ENCODE measurements at places on chromosomes 3 and 15. TPM values are rescaled to one million over a fixed set of nuclear protein-coding genes. Genes with fewer than 3 reads are reported as not detected.
A peak's percentile ranks its signal among the peaks of the same experiment; 100 is the strongest.

DNA sequence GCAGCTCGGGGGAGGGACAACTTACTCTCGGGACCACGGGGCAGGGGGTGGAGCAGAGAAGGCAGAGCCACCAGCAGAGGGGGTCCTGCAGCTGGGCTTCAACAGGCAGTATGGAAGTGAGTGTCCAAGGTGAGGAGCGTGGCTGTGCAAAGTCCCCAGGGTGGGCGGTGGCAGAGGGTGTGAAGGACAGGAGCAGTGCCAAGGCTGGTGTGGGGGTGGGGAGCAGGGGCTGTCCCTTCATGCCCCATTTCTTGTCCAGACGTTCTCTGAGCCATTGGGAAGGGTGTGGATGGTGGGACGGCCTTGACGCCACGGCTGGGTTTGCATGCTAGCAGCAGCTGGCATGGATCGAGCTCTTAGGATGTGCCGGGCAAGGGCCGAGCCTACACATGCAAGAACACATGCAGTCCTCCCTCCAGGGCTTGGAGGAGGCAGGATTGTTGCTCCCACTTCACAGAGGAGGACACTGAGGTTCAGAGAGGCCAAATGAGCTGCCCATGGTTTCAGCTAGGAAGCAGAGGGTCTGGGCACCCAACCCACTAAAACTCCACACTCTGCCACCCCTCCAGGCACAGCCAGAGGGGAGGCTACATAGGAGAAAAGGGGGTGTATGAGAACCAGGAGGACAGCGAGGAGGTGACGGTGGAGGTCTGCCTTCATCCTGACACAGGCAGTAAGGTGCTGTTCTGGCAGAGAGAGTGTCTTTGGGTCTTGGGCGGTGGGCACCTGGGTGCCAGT, 93.6 kb downstream of the TBC1D2B start:
- no peak overlapping the region for H3K4me3 ChIP-seq
- peak; percentile 62 for DNase-seq
- H3K36me3 ChIP-seq: no peaks in the 10 kb centered on the region
- H3K27me3 ChIP-seq: no peaks in the 10 kb centered on the region
- peaks cover 7% of the 10 kb centered on the region for H3K4me1 ChIP-seq
- no peak overlapping the region for H3K27ac ChIP-seq

GRCh38 chr3:111412656-111413055, 129.3 kb upstream of the CD96 start:
- no peak overlapping the region for H3K4me3 ChIP-seq
- H3K4me1 ChIP-seq: no peaks in the 10 kb centered on the region
- no peak for DNase-seq
- H3K27ac ChIP-seq: no peak overlapping the region
- H3K27me3 ChIP-seq: no peaks in the 10 kb centered on the region
- no peaks in the 10 kb centered on the region for H3K36me3 ChIP-seq

- H3K4me3 ChIP-seq: no peak overlapping the region
- no peaks in the 10 kb centered on the region for H3K27me3 ChIP-seq
- DNase-seq: no peak
Observed at GRCh38 chr3:42473083-42473932, 29.1 kb upstream of the VIPR1 start.

GRCh38 chr15:89127054-89127702, 38.9 kb downstream of the ABHD2 start:
- no peaks in the 10 kb centered on the region for H3K27me3 ChIP-seq
- DNase-seq: no peak
- H3K27ac ChIP-seq: no peak overlapping the region
- peaks cover 23% of the 10 kb centered on the region for H3K4me1 ChIP-seq

FSTL1 gene
- polyA plus RNA-seq: 24.6 TPM

IQCH gene
- polyA plus RNA-seq: 2.3 TPM

EXOSC7 gene
- polyA plus RNA-seq: 40.3 TPM

WWTR1 gene
- polyA plus RNA-seq: 7.9 TPM

AGBL1 gene
- polyA plus RNA-seq: not detected

Data from sigmoid colon (tissue), 7 donors.